ENCODE measurements at places on chromosomes 2 and 18.

DNA sequence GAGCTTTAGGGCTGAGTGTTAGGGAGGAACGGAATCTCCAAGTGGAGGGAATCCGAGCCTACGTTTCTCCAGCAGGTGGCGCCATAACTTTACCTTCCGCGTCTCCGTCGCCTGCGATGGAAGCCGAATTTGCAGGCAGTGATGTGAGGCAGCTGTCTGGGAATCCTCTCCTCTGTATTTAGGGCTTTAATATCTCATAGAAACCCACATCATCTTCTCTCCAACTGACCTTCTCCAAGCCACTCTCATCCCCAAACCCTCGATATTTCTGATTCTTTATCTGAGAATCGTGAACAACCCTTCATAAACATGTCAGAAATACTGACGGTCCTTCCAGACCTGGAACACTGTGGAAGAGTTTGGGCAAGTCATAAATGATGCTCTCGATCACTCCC lies 27.5 kb downstream of the SIX2 start:
- no peak for DNase-seq

GRCh38 chr2:96548558-96549465 lies 12.3 kb downstream of the ARID5A start:
- no peak for DNase-seq

DNA sequence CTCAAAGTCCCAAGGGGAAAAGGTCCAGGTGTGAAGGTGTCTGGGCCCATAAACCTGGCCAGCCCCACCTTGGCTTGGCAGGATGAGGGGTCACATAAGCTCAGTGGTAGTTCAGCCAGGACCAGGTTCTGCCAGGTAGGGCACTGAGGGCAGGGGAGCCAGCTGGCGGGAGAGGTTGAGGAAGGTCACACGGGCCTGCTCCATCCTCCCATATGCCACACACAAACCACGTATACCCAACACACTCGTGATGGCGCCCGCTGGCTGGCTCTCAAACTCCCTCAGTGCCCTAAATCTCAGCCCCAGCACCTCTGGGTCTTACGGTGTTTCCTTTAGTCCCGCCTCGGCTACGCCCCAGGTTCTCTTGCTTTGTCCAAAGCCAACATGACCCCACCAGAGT lies 160.5 kb downstream of the ZFP36L2 start:
- DNase-seq, result no peak

GRCh38 chr18:13221869-13222855 lies 3.6 kb downstream of the LDLRAD4 start:
- no peak for DNase-seq

DNA sequence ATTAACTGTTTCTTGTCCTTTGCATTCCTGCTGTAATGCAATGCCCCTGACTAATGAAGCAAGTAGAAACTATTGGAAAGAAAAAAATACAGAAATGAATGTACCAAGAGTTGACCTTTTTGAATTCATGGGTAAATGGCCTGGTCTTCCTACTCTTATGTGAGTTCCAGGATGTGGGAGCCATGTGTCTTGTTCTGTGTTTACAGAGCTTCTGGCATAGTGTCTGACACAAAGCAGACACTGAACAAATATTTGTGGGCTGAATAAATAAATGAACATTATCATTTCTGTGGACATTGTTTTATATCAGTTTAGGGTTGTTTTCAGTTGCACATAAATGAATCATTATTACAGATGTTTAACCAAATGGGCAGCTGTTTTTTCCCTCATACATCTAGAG lies 155.5 kb downstream of the CD8B2 start:
- DNase-seq, result no peak

- DNase-seq, result no peak
Observed at GRCh38 chr18:48007955-48008701, 77.7 kb upstream of the SMAD2 start.

Data from thoracic aorta (tissue), 2 donors.